Pulmonary artery endothelial cell (primary cell): ENCODE measurements at places on chromosomes 3 and 15.

DNA sequence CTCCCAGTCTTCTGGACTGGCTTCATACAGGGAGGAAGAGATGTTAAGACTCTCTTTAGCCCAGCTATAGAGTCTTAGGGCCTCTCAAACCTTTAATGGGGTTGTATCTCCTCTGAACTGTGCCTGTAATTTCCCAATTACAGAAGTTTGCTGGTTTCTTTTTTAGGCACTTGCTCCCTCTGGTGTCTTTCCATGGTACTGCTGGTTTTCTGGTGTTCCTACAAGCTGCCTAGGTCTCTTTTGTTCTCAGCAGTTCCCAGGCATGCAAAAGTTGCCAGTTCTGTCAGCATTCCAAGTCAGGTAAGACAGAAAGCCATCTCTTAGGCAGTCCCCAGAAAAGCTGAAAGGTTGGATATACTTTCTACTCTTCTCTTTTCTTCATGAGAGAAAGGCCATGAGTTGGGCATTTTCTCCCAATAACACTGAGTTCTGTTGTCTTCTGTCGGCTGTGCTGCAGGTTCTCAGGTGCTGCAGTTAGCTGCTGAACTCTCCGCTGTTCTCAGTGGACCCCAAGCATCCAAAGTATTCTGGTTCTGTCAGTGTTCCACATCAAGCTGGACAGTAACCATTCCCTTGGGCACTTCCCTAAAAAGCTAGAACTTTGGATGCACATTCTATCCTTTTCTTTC, 54.4 kb upstream of the EHHADH start:
- no peak for DNase-seq

GRCh38 chr3:83235180-83235814, 1473.9 kb upstream of the GBE1 start:
- DNase-seq: no peak

GRCh38 chr3:131072099-131072559, 45.5 kb downstream of the NEK11 start:
- no peak for DNase-seq

DNA sequence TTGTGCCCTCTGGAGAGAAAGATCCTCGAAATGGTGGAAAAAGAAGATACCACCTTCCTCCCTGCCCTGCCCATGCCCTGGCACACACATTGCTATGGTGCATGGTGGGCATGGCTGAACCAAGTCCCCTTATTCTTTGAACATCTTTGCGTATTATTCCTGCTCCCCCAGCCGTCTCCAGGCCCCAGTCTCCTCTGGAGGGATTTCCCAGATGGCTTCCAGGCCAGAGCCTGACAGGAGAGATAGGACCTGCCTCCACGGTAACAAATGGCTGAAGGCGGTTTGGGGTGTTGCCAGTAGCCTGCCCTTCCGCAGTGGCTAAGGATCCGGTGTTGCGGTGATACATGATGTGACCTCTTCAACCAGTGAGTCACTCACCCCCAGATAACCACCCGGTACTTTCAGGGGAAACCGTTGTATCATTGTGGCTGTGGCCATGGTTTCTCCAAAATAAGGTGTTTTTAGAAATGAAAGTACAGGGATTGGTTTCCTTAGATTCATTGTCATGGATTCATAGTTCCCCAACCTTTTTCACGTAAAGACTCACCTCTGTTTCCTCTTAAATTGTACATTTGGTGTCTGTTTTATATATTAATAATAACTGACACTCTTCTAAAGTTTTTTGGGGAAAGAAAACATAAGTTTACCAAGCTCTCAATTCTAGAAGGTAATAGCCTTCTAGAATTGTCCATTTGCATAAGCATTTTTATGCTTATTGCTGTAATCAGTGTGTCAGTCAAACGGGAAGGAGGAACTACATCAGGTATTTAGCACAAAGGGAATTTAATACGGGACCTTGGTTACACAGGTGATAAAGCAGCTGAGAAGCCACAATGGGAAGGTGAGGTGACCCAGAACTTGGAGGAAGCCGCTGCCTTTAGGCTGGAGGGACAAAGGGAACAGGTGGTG, 25.9 kb downstream of the SMAD3 start:
- peak; percentile 99 for DNase-seq

GRCh38 chr15:92797168-92798052, 102.7 kb upstream of the CHD2 start:
- DNase-seq: peak; percentile 27

DNA sequence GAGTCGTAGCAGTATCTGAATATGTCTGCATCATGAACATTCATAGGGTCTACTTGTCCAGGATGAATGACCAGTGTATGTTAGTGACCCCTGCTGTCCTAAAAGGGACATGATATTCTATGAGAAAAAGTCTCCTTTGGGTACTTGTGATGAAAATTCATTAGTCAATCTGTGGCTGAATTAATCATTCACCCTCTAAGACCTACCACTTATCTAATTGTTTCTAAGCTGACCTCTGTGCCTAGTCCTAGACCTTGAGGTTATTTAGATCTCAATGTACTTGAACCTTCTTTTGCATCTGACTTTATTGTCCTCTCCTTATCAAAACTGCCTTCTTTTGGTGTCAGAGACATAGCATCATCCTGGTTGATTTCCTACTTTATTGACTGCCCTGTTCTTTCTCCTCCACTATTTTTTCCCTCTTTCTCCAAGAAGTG, 799.3 kb downstream of the DIPK2A start:
- DNase-seq: peak; percentile 82

DNA sequence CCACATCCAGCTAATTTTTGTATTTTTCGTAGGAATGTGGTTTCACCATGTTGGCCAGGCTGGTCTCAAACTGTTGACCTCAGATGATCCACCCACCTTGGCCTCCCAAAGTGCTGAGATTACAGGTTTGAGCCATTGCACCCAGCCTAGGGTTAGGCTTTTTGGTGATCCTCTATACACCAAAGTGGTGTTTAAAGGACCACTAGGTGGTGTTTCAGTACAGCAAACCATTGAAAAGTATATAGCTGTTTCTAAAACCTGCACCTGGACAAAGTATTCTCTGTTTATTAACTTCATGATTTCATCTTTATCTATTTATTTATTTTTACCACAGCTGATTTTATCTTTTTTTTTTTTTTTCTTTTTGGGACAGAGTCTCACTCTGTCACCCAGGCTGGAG, 68.4 kb downstream of the MINDY2 start:
- DNase-seq: no peak

- no peak for DNase-seq
These were observed 146.8 kb downstream of the PCCB start for GRCh38 chr3:136396916-136397315.

- peak; percentile 47 for DNase-seq
These were observed 2.4 kb downstream of the ARHGEF3 start for GRCh38 chr3:56799251-56799882.
